ENCODE measurements at places on chromosomes 12 and 14.

- DNase-seq: no peak
Measured at GRCh38 chr12:41089438-41089837, 98.7 kb upstream of the PDZRN4 start.

- peak; percentile 79 for DNase-seq
Measured at GRCh38 chr12:46559311-46559710, 186.7 kb upstream of the SLC38A2 start.

DNA sequence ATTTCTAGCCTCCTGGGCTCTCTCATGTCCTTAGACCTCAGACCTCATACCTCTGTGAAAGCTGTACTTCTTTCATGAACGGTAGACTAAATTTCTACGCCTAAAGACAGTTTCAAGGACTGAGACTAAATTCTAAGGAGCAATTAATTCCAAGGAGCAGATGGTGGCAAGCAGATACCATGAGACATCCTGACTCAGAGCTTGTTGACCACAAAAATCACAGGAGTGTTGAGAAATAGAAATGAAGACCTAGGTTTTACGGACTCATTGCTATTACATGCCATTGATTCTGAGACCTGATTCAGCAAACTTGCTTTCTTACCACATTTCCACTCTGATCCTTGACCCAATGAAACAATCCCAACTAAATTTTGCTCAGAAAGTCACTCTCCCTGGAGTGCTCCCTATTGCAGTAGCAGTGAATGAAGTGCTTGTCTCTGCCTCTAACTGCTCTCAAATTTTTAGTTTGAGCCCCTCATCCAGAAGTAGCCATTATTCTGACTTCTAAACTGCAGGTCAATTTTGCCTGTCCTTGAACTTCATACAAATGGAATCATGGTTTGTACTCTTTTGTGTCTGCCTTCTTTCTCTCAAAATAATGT lies 52.0 kb downstream of the PEX5 start:
- peak; percentile 66 for DNase-seq

DNA sequence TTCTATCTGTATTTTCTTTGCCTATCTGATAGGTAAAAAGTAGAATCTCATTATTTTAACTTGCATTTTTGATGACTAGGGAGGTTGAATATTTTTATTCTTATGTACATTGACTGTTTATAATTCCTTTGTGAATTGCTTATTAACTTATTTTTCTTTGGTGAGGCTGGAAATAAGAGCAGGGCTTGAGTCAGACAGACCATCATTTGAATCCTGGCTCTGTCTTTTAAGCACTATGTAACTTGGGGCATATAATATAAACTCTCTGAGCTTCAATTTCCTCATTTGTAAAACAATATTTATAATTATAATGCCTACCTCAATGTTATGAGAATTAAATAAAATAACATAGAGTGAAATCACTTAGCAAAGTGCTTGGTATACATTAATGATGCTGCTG lies 108.9 kb downstream of the MSRB3 start:
- no peak for DNase-seq

- DNase-seq: peak; percentile 97
Measured at GRCh38 chr14:91149462-91149861, 35.6 kb downstream of the DGLUCY start.

GRCh38 chr12:105189293-105189692 lies 46.7 kb downstream of the APPL2 start:
- DNase-seq: no peak

DNA sequence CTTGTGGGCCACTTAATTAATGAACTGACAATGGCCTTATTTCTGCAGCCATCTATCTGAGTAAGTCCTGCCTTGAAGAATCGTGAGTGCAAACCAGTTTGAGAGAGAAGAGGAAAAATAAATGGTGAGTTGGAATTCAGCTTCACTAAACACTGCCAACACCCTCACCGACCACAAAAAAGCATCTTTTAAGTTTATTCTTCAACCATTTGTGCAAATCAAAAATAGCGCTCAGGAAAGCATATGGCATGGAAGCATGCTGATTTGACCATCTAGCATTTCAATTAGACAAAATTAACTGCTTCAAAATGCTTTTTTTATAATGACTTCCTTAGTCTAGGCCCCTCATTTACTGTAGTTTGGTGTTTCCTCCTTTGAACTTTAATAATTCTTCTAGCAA lies 294.0 kb downstream of the PPFIA2 start:
- no peak for DNase-seq

DNA sequence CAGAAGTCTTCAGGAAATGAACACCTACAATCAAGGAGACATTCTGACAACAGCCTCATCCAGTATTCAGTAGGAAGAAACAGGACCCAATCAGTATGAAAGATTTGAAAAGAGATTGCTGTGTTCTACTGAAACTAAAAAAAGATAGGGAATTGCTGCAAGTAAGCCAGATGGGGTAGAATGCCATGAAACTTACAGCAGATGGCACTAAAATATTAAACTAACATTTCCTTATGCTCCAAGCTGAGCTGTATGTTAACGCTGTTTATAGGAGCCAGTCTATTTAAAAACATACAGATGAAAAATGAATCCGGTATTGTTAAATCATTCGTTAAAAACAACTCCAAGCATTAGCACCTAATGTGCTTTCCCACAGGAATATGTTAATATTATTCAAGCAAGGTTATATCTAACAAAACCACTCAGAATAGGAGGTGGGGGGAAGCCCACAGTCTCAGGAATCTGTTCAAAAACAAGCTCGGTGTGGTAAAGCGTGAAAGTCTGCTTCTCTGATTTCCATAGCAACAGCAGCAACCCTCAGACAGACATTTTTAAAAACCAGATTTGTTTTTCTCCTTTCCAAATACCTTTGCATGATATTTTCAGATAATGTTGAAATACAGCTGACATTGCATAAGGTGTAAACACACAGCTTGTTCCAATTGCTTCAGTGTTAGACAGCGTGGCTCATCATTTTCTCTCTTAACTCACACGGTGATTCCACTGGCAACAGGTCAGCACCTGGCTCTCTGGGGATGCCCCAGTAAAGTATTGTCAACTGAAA lies 131.4 kb upstream of the CCDC175 start:
- DNase-seq: no peak

DNA sequence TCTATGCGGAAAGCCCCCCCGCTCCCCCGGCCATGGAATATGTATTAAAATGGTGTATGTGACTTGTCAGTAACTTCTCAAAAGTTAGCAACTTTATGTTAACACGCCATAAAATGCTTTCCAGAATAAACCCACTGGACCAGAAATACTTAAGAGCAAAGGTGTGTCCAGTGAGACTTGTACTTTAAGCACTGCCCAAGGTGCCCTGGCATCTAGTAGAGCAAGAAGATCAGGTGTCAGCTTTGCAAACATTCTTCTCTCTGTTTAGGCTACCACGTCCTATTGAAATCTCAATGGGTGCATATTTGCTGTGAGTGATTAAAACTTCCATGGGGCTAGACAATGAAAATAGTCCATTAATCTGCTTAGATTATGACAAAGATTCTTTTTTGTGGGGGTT lies 201.2 kb downstream of the ESR2 start:
- no peak for DNase-seq

DNA sequence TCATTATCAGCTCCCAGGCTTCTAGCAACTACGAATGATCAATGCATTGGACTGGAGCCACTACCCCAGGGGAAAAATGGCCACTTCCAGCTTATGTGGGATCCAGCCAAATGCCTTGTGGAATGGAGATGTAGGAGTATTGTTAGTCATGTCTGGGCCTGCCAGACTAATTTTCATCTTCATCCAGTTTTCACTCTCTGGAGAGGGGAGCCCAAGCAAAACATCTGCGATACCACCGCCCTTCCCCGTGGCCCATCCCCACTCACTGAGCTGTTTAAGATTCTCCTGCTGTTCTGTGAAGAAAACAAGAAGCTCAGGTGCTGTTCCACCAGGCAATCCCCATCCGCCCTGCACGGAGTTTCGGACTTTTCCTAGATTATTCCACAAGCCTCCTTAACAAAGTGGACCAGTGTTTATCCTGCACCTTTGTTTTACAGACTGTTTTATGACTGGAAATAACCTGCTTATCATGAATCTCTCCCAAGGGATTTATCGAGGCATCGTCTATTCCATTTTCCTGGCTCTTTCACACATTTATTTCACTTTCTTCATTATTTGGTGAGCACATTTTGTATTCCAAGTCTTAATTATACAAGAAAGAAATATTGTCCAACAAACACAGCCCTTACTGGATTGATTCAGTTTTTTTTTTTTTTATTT lies 35.5 kb upstream of the MAX start:
- DNase-seq: no peak

DNA sequence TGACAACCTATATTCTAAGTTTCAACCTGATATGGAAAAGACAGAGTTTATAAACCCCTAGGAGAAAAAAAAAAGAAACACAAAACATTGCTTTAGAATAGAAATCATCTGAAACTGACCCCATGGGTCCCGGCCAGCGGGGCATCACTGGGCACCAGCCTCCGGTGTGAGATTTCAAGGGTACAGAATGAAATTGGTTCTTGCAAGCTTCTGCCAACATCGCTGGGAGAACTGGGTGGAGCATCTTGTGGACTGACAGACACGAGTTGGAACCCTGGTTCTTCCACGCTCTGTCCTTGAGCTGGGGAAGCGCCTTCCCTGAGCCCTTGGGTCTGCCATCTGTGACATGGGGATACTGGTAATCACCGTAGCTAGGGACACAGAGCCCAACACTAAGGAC lies 173.6 kb downstream of the PHETA1 start:
- no peak for DNase-seq
